ENCODE measurements at places on chromosomes 3 and 15. TPM values are rescaled to one million over a fixed set of nuclear protein-coding genes. Genes with fewer than 3 reads are reported as not detected.
A peak's percentile ranks its signal among the peaks of the same experiment; 100 is the strongest.

DNA sequence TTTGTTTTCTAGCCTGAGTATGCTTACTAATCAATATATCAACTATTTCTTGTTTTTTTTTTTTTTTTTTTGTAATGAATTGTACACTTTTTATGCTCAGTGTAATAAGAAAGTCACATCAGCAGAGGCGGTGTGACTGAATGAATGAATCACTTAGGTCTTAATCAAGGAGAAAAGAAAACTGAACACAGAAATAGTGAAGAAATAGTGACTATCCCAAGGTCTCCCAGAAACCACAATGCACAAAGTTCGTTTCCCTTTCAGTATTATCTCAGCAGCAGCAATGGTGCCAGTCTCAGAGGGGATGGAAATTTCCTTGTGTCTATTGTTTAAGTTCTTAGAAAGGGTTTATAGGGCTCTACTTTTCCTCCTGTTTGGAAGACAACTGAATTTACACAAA lies 80.7 kb downstream of the NR1I2 start:
- H3K4me3 ChIP-seq: no peak overlapping the region
- no peaks in the 10 kb centered on the region for H3K27me3 ChIP-seq
- no peak overlapping the region for H3K27ac ChIP-seq
- H3K4me1 ChIP-seq: no peaks in the 10 kb centered on the region

ZNF620 gene
- 1.3 TPM for total RNA-seq

- H3K36me3 ChIP-seq: no peaks in the 10 kb centered on the region
- no peak for DNase-seq
- H3K4me1 ChIP-seq: no peaks in the 10 kb centered on the region
- no peaks in the 10 kb centered on the region for H3K27me3 ChIP-seq
- no peak overlapping the region for H3K27ac ChIP-seq
These were observed 100.4 kb downstream of the PCCB start for GRCh38 chr3:136350557-136350956.

DNA sequence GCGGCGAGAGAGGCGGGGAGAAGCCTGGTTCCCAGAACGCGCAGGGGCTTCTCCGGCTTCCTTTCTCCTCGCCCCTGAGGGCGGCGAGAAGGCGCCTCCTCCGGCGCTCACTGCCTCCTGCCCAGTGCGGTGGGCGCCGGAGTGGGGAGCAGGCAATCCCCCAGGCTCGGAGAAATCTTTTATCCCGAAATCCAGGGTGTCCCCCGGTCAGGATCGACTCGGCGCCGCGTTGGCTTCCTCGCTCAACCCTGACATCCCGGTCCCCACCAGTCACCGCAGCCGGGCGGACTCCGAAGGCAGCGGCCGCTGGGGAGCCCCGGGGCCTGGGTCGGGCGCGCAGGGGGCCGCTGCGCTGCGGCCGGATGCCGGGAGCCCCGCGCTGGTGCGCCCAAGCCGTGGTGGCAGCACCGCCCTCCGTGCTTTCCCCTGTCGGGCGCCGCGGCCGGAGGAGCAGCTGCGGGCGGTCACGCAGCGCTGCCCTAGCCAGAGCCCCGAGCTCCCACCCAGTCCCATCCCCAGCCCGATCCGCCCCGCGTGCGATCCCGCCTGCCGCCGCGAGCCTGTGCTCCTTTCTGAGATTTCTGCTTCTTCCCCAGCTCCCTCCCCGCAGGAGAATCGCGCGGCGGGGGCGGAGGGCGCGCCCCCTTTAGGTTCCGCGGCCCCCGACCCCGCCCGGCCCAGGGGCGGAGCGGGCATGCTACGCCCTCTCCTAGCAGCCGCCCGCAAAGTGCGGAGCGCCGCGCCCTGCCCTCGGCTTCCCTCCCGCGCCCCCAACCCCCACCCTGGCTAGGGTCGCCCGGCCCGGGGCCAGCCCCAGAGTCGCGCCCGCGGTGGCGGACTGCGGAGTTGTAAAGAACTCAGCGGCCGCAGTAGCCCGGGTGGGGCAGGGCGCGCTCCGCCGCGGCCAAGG lies 683 bp upstream of the CACNA2D3 start:
- H3K4me1 ChIP-seq: peaks cover 14% of the 10 kb centered on the region
- H3K27ac ChIP-seq: peak overlapping the region; percentile 34
- H3K27me3 ChIP-seq: no peaks in the 10 kb centered on the region

GOLGA8R gene
- total RNA-seq: 1.1 TPM

DNA sequence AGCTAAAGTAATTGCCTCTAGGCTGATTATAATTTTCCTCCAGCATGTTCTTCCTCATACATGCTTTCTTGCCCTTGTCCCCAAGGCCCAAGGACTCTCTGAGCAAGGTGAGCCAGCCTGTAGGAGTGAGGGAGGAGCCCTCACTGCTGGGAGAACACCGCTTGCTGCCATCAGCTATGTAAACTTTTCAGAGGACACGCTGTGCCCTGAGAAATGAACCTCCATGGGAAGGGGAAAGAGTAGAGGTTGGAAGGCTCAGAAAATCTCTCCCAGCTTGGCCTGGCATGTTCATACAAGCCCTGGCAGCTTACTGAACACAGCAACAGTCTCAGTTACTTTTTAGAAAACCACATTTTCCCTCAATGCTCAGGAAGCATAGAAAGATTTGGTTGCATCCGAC lies 103.0 kb upstream of the SLC24A5 start:
- H3K4me3 ChIP-seq: no peak overlapping the region
- H3K27ac ChIP-seq: no peak overlapping the region
- H3K4me1 ChIP-seq: no peaks in the 10 kb centered on the region
- H3K27me3 ChIP-seq: no peaks in the 10 kb centered on the region
- no peaks in the 10 kb centered on the region for H3K36me3 ChIP-seq

DNA sequence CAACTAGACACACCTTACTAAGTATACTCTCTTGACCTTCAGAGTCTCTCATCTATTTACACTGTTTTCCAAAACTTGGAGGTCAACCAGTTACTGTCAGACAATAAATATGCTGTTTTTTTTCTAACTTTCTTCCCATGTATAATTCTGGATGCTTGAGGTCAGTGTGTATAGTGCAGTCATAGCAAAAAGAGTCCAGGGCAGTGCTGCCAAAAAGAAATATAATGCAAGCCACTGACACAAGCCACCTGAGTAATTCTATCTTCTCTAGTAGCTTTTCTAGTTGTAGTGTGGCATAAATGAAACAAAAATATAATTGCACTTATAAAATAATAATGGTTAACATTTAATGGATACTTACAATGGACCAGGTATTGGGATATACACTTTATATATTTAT lies 21.6 kb downstream of the GADL1 start:
- no peak for DNase-seq
- no peaks in the 10 kb centered on the region for H3K36me3 ChIP-seq
- no peaks in the 10 kb centered on the region for H3K27me3 ChIP-seq
- no peak overlapping the region for H3K27ac ChIP-seq

NPAP1 gene
- total RNA-seq: not detected

HDC gene
- not detected for total RNA-seq
